AG04449 (cell line): ENCODE measurements at places on chromosomes 2 and 18.

DNA sequence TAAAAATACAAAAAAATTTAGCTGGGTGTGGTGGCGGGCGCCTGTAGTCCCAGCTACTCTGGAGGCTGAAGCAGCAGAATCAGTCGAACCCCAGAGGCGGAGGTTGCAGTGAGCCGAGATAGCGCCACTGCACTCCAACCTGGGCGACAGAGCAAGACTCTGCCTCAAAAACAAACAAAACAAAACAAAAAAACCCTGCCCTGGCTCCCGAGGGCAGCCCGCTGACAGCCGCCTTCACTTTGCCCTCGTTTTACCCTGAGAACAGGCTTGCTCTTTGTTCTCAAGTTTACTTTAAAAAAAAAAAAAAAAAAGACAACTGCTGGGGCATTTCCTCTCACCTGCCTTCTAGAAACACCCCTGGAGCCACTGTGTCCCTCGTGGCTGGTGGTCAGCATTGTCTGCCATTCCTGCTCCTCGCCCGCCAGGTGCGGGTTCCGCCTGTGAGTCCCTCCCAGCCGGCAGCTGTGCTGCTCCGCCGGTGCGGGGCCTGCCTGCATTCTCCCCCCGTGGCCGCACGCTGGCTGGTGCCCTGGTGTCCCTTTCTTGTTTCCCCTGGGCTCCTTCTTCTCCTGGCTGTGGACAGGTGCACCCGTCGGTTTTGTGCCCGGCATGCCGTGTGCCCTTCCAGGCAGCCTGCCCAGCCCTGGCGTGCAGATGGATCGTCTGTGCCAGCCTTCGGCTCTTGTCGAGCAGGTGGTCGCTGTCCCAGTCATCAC lies 105.7 kb downstream of the USP40 start:
- DNase-seq: no peak

- no peak for DNase-seq
Observed at GRCh38 chr2:101087638-101088037, 63.5 kb downstream of the TBC1D8 start.

GRCh38 chr18:10752382-10752781 lies 226.6 kb downstream of the NAPG start:
- no peak for DNase-seq

- DNase-seq: no peak
Observed at GRCh38 chr2:8049176-8049575, 632.7 kb upstream of the ID2 start.

GRCh38 chr2:32485399-32485798 lies 128.6 kb downstream of the BIRC6 start:
- DNase-seq: peak; percentile 42

GRCh38 chr2:65035351-65035943 lies 20.8 kb upstream of the CEP68 start:
- no peak for DNase-seq

DNA sequence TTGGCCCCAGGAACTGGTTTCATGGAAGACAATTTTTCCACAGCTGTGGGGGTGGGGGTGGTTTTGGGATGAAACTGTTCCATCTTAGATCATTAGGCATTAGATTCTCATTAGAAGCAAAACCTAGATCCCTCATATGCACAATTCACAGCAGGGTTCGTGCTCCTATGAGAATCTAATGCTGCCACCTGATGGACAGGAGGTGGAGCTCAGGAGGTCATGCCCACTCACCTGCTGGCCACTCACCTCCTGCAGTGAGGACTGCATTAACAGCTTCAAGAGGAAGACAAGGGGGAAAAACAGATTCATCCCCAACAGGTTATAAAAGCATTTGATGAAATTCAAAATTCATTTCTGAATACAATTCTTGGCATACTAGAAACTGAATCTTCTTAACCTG lies 38.5 kb downstream of the THAP4 start:
- DNase-seq: no peak

- no peak for DNase-seq
Observed at GRCh38 chr2:159066541-159067156, 98.2 kb downstream of the TANC1 start.

GRCh38 chr2:127086990-127087790 lies 19.8 kb downstream of the BIN1 start:
- DNase-seq: no peak

GRCh38 chr2:214674278-214674677 lies 135.2 kb downstream of the BARD1 start:
- DNase-seq: no peak

DNA sequence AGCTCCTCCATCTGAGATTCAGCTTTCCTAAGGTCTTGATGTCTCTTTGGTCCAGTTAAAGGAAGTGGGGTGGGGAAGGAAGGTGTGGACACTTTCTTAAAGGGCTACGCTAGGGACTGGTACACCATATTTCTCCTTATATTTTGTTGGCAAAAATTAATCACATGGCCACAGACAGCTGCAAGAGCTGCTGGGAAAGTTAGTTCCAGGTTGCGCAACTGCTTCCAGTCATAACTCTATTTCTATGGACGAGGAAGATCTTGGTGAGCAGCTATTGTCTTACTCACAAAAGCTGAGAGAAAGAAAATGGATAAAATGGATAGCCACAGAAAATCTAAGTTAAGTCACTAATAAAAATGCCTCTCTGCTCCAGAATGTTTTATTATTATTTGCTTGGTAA lies 60.7 kb upstream of the PPM1B start:
- DNase-seq: no peak

DNA sequence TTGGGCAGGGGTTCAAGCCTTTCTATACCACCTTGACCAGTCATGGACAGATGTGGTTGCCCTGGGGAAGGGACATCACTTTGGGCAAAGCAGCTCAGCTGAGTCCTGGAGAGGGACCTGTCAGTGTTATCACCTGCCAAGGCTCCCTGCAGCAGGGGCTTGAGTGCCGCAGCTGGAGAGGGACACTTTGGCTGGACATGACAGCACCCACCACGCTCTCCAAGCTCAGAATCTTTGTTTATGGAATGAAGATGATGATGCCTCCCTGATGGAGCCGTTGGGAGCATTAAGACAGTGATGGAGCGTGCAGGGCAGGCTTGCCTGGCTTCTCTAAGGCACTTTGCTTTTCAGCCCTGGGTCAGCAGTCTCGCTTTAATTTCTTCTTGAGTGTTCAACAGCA lies 4.3 kb upstream of the TFCP2L1 start:
- DNase-seq: no peak

GRCh38 chr2:86050301-86050700 lies 55.4 kb downstream of the POLR1A start:
- no peak for DNase-seq
